ENCODE measurements at places on chromosomes 12 and 14.

- DNase-seq: no peak
These were observed 18.1 kb downstream of the C12orf75 start for GRCh38 chr12:105348561-105348960.

- no peak for DNase-seq
These were observed 50.9 kb downstream of the AP5M1 start for GRCh38 chr14:57319636-57320192.

DNA sequence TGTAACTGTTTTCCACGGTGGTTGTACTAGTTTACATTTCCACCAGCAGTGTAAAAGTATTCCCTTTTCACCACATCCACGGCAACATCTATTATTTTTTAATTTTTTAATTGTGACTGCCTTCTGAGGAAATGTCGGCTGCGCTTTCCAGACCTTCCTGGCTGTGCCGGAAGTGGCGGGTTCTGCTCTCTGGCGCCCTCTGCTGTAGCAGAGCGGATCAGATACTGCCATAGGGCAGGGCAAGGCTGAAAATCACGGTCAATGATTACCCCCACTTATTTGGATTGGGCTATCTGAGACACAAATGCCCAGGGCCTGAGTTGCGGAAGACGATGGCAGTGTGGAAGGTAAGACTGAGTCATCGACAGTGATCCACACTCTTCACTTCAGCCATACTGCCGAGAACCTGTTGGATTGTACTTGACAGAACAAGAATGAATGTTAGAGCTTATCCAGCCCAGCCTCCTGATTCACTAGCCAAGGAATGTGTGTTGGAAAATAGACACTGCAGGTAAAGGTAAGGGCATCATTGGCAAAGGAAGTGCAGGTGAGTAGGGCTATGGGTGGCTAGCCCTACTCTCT is 124.2 kb downstream of the NTF3 start:
- no peak for DNase-seq

- DNase-seq: no peak
These were observed 57.2 kb upstream of the DLK1 start for GRCh38 chr14:100669468-100669867.

DNA sequence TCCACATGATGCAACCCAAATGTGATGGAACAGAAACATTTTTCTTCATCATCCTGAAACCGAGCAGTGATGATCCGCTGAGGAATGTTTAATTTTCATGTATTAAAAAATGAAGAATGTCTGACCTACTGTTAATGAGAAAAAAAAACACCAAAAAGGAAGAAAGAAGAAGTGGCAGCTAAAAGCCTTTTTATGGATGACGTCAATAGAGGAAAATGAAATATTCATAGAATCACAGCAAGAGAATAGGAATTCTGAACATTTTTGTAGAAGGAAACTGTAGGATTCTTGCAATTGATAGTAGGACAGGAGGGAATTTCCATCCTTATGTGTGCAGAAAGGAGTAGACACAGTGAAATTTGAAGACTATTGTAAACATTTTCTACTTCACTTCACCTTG is 112.9 kb downstream of the PRKCH start:
- DNase-seq: no peak

Data from amniotic stem cell (primary cell).